SIG-M5 (cell line): ENCODE measurements at places on chromosomes 2 and 18.

DNA sequence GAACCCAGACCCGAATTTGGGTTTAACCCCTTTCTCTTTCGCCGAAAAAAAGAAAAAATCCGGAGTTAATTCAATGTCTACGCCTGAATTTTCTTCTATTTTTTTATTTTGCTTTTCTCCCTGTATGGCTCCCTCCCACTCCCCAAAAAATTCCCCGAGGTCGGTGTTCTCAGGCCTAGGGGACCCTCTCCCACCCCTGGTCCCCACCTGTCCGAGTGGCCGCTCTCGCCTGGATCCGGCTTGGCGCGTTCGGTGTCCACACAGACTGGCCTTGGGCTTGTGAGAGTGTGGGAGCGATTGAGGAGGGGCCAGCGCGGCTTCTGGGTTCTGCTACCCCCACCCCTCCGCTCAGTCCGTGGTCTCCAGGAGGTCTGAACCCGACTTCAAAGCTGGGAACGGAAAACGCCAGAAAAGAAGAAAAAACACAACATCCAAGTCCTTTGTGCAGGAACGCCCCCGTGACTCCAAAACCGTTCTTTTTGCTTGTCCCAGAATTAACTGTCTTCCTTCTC, 5.7 kb upstream of the EN1 start:
- DNase-seq: no peak

- DNase-seq: no peak
Observed at GRCh38 chr2:239438995-239439753, 38.4 kb upstream of the HDAC4 start.

- no peak for DNase-seq
Observed at GRCh38 chr2:230847883-230848388, 16.8 kb upstream of the ITM2C start.

- DNase-seq: no peak
Observed at GRCh38 chr2:172914341-172915008, 161.2 kb upstream of the MAP3K20 start.

DNA sequence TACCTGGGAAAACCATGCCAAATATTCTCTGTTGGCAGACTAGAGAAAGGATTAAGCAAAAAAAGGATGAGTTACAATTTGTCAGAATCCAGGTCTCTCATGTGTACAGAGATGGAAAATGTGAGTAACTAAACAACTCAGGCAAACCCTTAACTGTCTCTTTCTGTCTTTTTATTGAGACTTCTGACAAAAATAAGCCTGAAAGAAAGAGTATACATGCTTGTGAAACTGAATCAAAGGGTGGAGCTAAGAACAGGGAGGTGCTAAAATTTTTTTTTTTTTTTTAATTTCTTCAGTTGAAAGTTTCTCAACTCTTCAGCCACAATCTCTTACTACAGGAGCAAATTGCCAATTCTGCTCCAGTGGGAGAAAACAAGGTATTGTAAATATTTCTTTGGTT, at the start of gene SERPINB10:
Gene SERPINB10 (plus strand): TSS at position 295 of the 400 bp plus-strand sequence. CDS start 7,553 bp downstream, outside the sequence.
- peak; percentile 79 for DNase-seq

DNA sequence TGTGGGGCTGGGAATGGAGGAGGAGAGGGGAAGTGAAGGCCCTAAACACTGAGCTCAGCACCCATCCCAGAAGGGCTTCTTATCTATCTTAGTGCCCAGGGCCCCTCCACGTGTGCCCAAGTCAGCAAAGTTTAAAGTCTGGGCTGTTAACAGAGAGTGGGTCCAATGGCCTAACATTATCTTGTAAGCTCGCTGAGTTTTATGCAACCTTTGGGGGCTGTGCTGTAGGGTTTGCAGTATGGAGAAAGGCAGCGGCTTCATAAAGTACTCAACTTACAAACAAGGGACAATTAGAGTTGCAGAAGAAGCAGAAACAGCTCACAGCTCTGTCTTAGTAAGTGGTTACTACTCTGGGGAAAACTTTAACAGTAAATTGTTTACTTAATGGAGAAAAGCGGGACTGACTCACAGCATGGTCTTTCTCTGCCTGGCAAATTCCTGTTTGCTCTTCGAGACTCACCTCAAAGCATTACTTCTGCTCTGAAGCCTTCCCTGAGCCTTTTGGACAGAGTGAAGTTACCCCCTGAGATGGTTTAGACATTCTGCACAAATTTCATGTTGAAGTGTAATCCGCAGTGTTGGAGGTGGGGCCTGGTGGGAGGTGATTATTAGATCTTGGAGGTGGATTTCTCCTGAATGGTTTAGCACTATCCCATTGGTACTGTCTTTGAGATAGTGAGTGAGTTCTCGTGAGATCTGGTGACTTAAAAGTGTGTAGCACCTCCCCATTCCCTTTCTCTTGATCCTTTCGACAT, 9.0 kb downstream of the ENOSF1 start:
- no peak for DNase-seq

DNA sequence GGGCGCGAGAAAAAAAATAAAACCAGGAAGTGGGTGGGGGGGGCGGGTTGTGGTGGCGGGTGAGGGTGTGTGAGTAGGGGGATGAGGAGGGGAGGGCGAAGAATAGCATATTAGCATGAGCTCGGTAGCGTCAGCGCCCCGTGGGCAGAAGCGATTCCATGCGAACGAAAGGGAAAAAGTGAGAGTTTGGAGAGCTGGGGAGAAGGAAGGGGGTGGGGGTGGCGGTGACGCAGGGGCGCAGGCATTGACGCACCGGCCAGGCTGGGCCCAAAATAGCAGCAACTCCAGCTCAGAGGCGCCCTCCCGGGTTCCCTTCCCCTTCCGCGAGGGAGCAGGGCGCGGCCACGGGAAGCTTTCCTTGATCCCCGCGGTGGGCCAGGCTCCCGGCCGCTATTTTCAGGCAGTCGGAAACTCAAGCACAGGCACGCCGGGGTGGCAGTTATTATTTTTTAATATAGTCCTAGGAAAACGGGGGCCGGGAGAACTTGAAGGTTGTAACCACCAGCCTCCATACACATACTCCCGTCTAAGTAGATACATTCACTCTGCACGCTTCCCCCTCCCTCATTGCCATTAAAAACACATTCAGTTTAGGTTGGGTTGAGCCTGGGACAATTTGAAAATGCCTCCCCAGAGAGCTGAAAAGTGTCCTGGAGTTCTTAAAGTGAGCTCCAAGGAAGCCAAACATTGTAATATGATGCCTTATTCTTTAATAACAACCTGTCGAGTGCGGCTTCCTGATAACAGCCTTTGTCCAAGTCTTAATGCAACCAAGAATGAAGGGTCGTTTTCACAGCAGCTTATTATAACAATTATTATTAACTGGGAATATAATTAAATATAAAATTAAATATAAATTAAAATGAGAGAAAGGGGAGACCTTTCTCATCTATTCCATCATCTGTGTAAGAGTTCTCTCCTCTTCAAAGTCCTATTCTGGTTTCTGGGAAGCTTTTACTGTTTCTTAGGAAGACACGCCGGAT, 2.3 kb upstream of the NR4A2 start:
- no peak for DNase-seq

- DNase-seq: no peak
Observed at GRCh38 chr2:3594493-3595281, at the start of gene COLEC11. Gene COLEC11, plus strand, starts transcription at chr2:3595112. Its CDS starts 9,229 bp downstream, at chr2:3604341.

DNA sequence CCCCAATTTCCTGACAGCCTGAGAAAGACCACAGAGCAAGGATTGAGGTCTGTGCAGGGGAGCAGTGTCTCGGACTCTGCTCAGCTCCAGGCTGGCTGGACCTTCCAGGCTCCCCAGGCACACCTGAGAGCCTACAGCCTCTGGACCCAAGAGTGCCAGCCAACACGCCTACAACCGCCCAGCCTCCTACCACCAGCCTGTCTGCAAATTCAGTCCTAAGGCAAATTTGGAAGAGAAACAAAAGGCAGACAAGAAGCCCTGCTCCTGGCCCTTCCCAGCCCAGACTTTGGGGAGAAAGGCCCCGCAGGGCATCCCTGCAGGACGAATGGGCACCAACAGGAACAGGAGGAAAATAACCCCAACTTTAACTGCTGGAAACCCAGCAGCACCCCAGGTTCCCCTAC, 1.9 kb downstream of the HS6ST1 start:
- no peak for DNase-seq

- no peak for DNase-seq
Observed at GRCh38 chr2:118667348-118667747, 180.1 kb downstream of the EN1 start.

DNA sequence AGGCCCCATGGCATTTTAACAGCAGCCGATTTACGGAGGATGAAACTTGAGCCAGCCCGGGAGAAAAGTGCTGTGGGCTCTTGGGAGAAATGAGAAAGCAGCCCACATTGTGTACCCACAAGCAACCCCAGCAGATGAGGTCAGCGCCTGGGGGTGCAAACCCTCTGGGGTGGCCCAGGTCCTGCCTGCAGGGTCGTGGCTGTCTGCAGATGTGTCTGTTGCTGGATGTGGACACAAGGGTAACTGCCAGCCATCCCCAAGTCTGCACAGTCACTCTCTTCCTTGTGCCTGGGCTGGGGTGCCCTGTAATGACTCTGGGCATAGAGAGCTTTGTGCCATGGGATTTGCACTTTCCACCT, 170.8 kb downstream of the PRKCE start:
- no peak for DNase-seq
